ENCODE measurements at places on chromosomes 13 and 19. TPM values are rescaled to one million over a fixed set of nuclear protein-coding genes. Genes with fewer than 3 reads are reported as not detected.

The ZNF799 gene
- 2.0 TPM for total RNA-seq

The SERTM1 gene
- total RNA-seq = not detected

The CYP2A6 gene
- total RNA-seq = not detected

The CGB2 gene
- not detected for total RNA-seq

The SELENOV gene
- not detected for total RNA-seq

The FGF14 gene
- total RNA-seq = not detected

The HIPK4 gene
- total RNA-seq = 0.22 TPM

The METTL21C gene
- not detected for total RNA-seq

The DCLK1 gene
- 0.92 TPM for total RNA-seq

The LACC1 gene
- 3.1 TPM for total RNA-seq

The LYL1 gene
- 0.71 TPM for total RNA-seq

The SIAH3 gene
- not detected for total RNA-seq

The CCL25 gene
- total RNA-seq = not detected

The MTUS2 gene
- not detected for total RNA-seq

The C19orf18 gene
- total RNA-seq = not detected

The CEACAM8 gene
- total RNA-seq = not detected

The MYPOP gene
- 10.1 TPM for total RNA-seq

The KIR2DL4 gene
- total RNA-seq = not detected

The SLITRK5 gene
- 0.51 TPM for total RNA-seq

The OR4F17 gene
- not detected for total RNA-seq

The FGF21 gene
- not detected for total RNA-seq

The PDE4C gene
- 0.20 TPM for total RNA-seq

The ALOX5AP gene
- total RNA-seq = 9.7 TPM

The GNA15 gene
- total RNA-seq = 0.15 TPM

The DCAF15 gene
- 19.6 TPM for total RNA-seq

The COL4A2 gene
- 154 TPM for total RNA-seq

The SCN1B gene
- total RNA-seq = 20.2 TPM

The GRIN3B gene
- total RNA-seq = 3.2 TPM

The CDX2 gene
- 1.2 TPM for total RNA-seq

The BORA gene
- 7.2 TPM for total RNA-seq

The NLRP7 gene
- total RNA-seq = 0.05 TPM

The APOC1 gene
- total RNA-seq = 110 TPM

The ZNF460 gene
- total RNA-seq = 1.3 TPM

The TEX101 gene
- total RNA-seq = not detected

The ERVK3-1 gene
- total RNA-seq = 104 TPM

The ZNF432 gene
- total RNA-seq = 1.9 TPM

The TMEM150B gene
- 0.20 TPM for total RNA-seq

The MATK gene
- total RNA-seq = 0.99 TPM

The THAP8 gene
- total RNA-seq = 6.0 TPM

The EIF3K gene
- total RNA-seq = 695 TPM

The ZNF829 gene
- 0.40 TPM for total RNA-seq

Data from A549 treated with Hydrocortisone at 1 μM for 4 hours (cell line).